Glutamatergic neuron (in vitro differentiated cells): ENCODE measurements at places on chromosomes 12 and 14. TPM values are rescaled to one million over a fixed set of nuclear protein-coding genes. Genes with fewer than 3 reads are reported as not detected.

GRCh38 chr12:119674560-119674959 is 6.6 kb downstream of the PRKAB1 start:
- H3K27me3 ChIP-seq, result no peaks in the 10 kb centered on the region
- no peak overlapping the region for H3K27ac ChIP-seq
- no peak overlapping the region for H3K4me3 ChIP-seq
- DNase-seq, result no peak

The CPSF6 gene
- total RNA-seq, result 167 TPM

The MNAT1 gene
- 45.2 TPM for total RNA-seq

The PAWR gene
- 7.0 TPM for total RNA-seq

GRCh38 chr14:76690502-76691105 is 70.7 kb upstream of the VASH1 start:
- no peaks in the 10 kb centered on the region for H3K36me3 ChIP-seq
- no peak overlapping the region for H3K4me3 ChIP-seq
- H3K27me3 ChIP-seq, result no peaks in the 10 kb centered on the region
- no peak for DNase-seq
- H3K27ac ChIP-seq, result no peak overlapping the region

The WNT1 gene
- total RNA-seq, result not detected

DNA sequence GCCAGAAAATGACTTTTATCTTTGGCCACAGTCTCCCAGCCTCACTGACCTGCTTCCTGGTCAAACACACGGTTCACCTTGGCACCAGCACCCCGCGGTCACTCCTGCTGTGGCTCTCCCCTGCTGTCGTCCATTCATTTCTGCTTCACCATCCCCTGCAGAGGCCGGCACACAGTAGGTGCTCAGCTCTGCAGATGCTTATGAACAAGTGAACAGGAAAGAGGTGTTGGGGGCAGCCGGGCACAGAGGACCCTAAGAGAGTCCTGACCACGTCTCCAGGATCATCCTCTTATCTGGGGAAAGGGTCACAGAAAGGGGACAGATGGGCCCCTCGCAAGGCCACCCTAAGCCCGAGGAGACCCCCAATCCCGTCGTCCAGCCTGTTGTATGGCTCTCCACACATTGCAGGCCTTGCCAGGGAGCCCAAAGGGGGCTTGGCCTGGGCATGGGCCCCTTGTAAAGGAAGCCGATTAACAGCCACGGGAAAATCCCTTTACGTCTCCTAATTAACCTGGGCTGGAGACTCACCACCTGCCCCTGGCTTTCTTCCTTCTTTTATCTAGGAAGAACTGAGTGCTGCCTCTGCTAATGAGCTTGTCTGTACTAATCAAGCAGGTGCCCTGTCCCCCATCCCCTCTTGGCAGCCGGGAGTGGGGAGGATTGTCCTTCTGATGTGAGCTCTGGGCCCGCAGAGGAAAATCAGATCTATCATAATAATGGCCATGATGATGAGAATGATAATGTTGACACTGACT is 119.2 kb downstream of the AACS start:
- H3K27ac ChIP-seq, result no peak overlapping the region
- H3K27me3 ChIP-seq, result peaks cover 21% of the 10 kb centered on the region
- peak overlapping the region; percentile 83 for H3K4me3 ChIP-seq
- H3K4me1 ChIP-seq, result peaks cover 12% of the 10 kb centered on the region

- H3K27ac ChIP-seq, result no peak overlapping the region
- H3K27me3 ChIP-seq, result peaks cover 18% of the 10 kb centered on the region
- no peak overlapping the region for H3K4me3 ChIP-seq
- peaks cover 26% of the 10 kb centered on the region for H3K4me1 ChIP-seq
- no peak for DNase-seq
These were observed 2.5 kb downstream of the SLC38A1 start for GRCh38 chr12:46266382-46266791.

DNA sequence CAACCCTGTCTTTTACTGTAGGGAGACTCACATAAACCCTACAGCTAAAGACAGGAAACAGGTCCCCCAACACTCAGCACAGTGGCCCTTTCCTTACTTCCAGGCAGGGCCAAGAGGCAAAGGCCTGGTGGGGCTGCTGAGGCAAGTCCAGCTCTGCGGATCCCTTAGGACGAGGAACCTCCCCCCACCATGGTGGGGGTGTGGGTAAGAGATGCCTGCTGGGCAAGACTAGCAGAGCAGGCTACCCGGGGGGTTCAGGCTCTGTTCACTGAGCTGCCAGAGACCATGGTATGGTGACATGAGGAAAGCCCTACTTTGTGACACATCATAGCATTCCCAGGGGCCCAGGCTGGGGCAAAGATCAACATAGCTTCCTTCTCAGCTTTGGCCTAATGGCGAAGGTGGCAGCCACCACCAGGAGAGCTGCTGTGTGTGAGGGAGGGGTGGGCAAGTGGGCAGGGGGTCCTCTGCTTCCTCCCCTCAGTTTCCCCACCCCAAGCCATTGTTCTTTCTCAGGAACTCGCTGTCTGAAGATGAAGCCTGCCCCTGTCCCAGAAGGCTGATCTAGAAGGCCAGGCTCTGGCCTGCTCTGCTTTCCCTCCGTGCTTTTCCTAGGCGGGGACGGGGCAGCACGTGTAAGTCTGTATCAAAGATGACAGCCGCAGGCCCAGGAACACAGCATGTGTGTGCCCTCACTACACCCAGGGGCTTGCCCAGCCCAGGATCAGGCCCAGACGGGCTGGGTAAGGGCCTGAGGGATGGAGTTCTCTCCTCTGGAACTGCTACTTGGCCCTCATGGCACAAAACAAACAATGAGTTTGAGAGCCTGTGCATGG is 10.1 kb upstream of the TINF2 start:
- H3K4me1 ChIP-seq, result peaks cover 9% of the 10 kb centered on the region
- DNase-seq, result no peak
- H3K4me3 ChIP-seq, result no peak overlapping the region
- no peak overlapping the region for H3K27ac ChIP-seq
- H3K36me3 ChIP-seq, result no peaks in the 10 kb centered on the region

DNA sequence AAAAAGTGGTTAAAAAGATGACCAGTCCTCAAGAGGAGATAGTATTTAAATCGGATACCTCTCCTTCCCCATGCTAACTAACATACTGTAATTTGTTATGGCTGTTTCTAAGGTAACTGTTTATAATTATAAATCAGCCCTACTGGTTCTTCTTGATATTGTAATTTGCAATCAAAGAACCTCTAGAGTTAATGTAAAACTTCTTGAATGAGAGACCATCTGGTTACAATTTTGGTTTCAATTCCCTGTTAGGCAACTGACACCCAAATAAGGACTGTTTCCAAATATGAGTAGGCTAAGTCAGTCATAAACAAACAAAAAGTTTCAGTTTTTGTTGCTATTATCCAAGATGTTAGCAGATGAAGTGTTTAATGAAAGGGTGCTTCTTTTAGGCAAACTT is 120.2 kb upstream of the DNM1L start:
- H3K27ac ChIP-seq, result no peak overlapping the region
- H3K4me1 ChIP-seq, result peaks cover 33% of the 10 kb centered on the region
- H3K4me3 ChIP-seq, result no peak overlapping the region
- DNase-seq, result no peak

DNA sequence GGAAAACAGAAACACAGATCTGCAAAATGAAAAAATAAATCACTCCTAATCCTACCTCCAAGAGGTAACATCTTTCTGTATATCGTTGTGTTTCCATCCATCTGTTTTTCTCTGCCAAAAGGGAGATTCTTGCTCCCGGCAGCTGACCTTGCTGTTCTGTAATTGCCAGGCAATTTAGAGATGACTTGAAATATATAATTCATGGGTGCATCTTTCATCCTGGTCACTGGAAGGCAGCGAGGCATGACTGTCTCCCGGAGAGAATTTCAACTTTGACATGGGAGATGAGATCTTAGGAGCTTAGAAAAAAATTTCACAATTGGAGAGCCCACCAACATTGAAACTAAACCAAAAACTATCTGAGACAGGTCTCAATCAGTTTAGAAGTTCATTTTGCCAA is 53.0 kb downstream of the WSCD2 start:
- peaks cover 17% of the 10 kb centered on the region for H3K4me1 ChIP-seq
- peaks cover 6% of the 10 kb centered on the region for H3K27me3 ChIP-seq
- peaks cover 8% of the 10 kb centered on the region for H3K36me3 ChIP-seq
- H3K4me3 ChIP-seq, result no peak overlapping the region
- no peak for DNase-seq
- H3K27ac ChIP-seq, result no peak overlapping the region

- H3K36me3 ChIP-seq, result no peaks in the 10 kb centered on the region
- peaks cover 2% of the 10 kb centered on the region for H3K4me1 ChIP-seq
- no peak for DNase-seq
- H3K27ac ChIP-seq, result no peak overlapping the region
- no peak overlapping the region for H3K4me3 ChIP-seq
These were observed 11.8 kb downstream of the GPR132 start for GRCh38 chr14:105053421-105053820.

- peaks cover 6% of the 10 kb centered on the region for H3K36me3 ChIP-seq
- peak overlapping the region; percentile 96 for H3K27ac ChIP-seq
- H3K4me1 ChIP-seq, result peaks cover 32% of the 10 kb centered on the region
- peak overlapping the region; percentile 98 for H3K4me3 ChIP-seq
- no peak for DNase-seq
These were observed 1.6 kb downstream of the GLTP start for GRCh38 chr12:109878749-109879148.

- peaks cover 8% of the 10 kb centered on the region for H3K4me1 ChIP-seq
- DNase-seq, result no peak
- H3K27ac ChIP-seq, result no peak overlapping the region
- no peaks in the 10 kb centered on the region for H3K36me3 ChIP-seq
- no peaks in the 10 kb centered on the region for H3K27me3 ChIP-seq
These were observed 158.9 kb upstream of the BTG1 start for GRCh38 chr12:92304371-92305055.

The MYF5 gene
- total RNA-seq, result not detected

DNA sequence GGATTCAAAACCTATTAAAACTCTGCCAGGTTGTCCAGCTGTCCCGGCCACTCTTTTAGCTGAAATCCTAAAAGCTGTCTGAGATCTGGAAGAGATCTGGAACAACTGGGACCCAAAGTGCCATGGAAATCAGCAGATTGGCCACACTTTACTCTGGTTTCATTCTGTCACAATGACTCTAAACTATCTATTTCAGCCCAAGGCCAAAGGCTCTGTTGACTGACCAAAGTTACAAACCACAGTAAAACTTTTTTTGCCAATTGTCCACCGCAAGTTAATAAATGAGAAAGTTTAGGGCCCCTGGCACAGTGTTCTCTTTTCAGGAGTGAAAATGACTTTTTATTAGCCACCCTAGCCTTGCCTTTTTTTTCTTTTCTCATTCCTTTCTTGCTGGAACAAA is 113.4 kb upstream of the CPM start:
- DNase-seq, result no peak
- H3K27me3 ChIP-seq, result no peaks in the 10 kb centered on the region
- no peak overlapping the region for H3K27ac ChIP-seq
- no peaks in the 10 kb centered on the region for H3K36me3 ChIP-seq
- H3K4me3 ChIP-seq, result no peak overlapping the region

The PLEKHD1 gene
- 1.3 TPM for total RNA-seq

GRCh38 chr14:92635031-92635430 is 113.4 kb downstream of the LGMN start:
- H3K27me3 ChIP-seq, result peaks cover 8% of the 10 kb centered on the region
- no peak for DNase-seq
- H3K4me1 ChIP-seq, result peaks cover 10% of the 10 kb centered on the region
- no peaks in the 10 kb centered on the region for H3K36me3 ChIP-seq
- H3K27ac ChIP-seq, result no peak overlapping the region

- H3K27me3 ChIP-seq, result no peaks in the 10 kb centered on the region
- peak overlapping the region; percentile 11 for H3K4me3 ChIP-seq
- H3K36me3 ChIP-seq, result no peaks in the 10 kb centered on the region
- no peak for DNase-seq
- H3K27ac ChIP-seq, result peak overlapping the region; percentile 5
- H3K4me1 ChIP-seq, result peaks cover 23% of the 10 kb centered on the region
These were observed 64.8 kb downstream of the GNS start for GRCh38 chr12:64694130-64695040.

The SLC4A8 gene
- 80.0 TPM for total RNA-seq

DNA sequence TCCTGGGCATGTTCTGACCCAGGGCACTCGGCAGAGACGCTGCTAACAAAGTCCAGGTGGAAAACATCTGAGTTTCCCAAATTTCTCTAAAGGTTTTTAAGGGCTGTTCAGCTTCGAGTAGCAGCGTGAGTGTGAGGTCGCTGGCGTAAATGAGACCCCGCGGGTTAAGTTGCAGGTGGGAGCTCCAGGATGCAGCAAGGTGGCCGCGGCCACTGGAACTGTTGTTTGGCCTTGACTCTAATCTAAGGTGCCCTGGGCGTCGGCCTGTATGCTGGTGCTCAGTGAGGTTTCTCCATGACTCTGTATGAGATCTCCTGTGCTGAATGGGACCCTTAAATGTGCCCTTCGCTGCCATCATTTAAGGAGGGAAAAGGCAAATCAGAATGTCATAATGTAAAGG is 50.7 kb downstream of the ELK3 start:
- DNase-seq, result no peak
- H3K27ac ChIP-seq, result no peak overlapping the region
- H3K4me1 ChIP-seq, result peaks cover 27% of the 10 kb centered on the region
- no peaks in the 10 kb centered on the region for H3K36me3 ChIP-seq
- no peak overlapping the region for H3K4me3 ChIP-seq

DNA sequence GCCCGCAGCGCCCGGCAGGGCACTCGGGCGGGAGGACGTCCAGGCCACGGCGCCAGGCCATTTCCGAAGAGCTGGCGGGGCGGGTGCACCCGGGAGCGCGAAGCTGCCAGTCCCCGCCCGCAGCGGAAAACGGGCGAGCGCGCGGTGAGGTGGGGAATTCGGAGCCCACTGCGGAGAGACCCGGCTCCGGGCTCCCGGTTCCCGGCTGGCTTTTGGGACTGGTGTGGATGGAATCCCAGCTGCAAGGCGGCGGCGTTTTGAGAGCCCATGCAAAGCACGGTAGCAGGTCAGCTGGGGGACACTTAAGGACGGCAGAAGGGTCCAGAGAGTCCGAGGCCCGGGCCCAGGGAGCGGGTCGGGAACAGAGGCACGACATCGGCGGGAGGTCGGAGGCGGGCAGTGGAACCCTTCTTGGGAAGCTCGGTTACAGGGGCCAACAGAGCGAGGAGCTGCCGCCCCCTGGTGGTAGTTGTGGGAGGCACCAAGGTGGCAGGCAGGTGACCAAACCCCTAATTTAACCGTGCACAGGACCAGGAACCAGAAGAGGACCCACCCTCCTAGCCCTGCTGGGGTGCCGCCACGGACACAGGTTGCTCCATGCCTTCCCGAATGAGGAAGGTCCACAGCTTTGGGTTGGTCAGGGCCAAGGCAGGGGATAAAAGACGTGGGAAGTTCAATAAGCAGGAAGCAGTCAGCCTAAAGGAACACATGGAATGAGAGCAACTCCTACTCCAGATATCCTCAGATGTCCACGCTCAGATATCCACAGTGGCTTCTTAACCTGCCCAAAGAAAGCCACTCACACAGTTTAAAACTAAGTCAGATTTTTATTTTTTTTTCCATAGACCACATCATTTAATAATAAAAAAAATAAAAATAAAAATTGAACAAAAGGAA is 685 bp upstream of the CDH24 start:
- peaks cover 33% of the 10 kb centered on the region for H3K4me1 ChIP-seq
- no peaks in the 10 kb centered on the region for H3K36me3 ChIP-seq
- peak; percentile 96 for DNase-seq
- peak overlapping the region; percentile 81 for H3K4me3 ChIP-seq
- peak overlapping the region; percentile 77 for H3K27ac ChIP-seq
